ENCODE measurements at places on chromosomes 3 and 15. TPM values are rescaled to one million over a fixed set of nuclear protein-coding genes. Genes with fewer than 3 reads are reported as not detected.

CSPG4 gene
- 0.67 TPM for polyA plus RNA-seq

FBXO40 gene
- not detected for polyA plus RNA-seq

- no peak for DNase-seq
- H3K4me3 ChIP-seq, result no peak overlapping the region
- H3K27ac ChIP-seq, result no peak overlapping the region
- H3K36me3 ChIP-seq, result no peaks in the 10 kb centered on the region
- no peaks in the 10 kb centered on the region for H3K27me3 ChIP-seq
These were observed 244.4 kb downstream of the EDEM1 start for GRCh38 chr3:5431811-5432378.

- H3K36me3 ChIP-seq, result no peaks in the 10 kb centered on the region
- no peak overlapping the region for H3K27ac ChIP-seq
- DNase-seq, result no peak
- no peaks in the 10 kb centered on the region for H3K27me3 ChIP-seq
- H3K4me3 ChIP-seq, result no peak overlapping the region
These were observed 131.7 kb downstream of the ATP8B4 start for GRCh38 chr15:49987198-49987785.

GRCh38 chr3:4831580-4831950 is 147.7 kb upstream of the BHLHE40 start:
- H3K36me3 ChIP-seq, result no peaks in the 10 kb centered on the region
- DNase-seq, result no peak
- peaks cover 36% of the 10 kb centered on the region for H3K4me1 ChIP-seq
- H3K4me3 ChIP-seq, result no peak overlapping the region
- H3K27ac ChIP-seq, result peak overlapping the region; percentile 62

GRCh38 chr3:193982258-193982659 is 153.7 kb upstream of the HES1 start:
- no peak overlapping the region for H3K4me3 ChIP-seq
- H3K4me1 ChIP-seq, result peaks cover 28% of the 10 kb centered on the region
- no peaks in the 10 kb centered on the region for H3K27me3 ChIP-seq
- H3K36me3 ChIP-seq, result no peaks in the 10 kb centered on the region

DNA sequence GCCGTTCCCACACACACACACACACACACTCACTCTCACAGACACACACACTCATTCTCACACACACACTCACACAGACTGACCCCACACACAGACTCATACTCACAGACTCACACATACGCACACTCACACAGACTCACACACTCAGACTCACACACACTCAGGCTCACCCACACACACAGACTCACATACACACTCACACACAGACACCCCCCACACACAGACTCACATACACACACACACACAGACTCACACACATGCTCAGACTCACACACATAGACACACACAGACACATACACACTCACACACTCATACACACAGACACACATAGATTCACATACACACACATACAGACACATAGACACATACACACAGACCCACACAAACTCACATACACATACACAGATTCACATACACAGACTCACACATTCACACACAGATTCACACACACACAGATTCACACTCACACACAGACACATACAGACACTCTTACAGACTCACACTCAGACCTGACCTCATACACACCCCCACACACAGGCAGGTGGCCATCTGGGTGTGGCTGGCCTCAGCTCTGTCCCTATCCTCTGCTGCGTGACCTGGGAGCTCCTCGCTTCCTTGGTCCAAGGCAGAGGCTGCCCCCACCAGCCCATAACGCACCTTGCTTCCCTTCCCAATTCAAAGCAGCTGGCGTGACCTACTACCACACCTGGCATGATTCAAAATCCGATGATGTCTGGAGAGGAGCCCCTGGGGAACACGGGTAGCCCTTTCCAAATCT is 1.9 kb downstream of the C3orf22 start:
- no peak for DNase-seq
- no peak overlapping the region for H3K4me3 ChIP-seq
- no peaks in the 10 kb centered on the region for H3K36me3 ChIP-seq
- no peaks in the 10 kb centered on the region for H3K4me1 ChIP-seq
- H3K27me3 ChIP-seq, result no peaks in the 10 kb centered on the region

- no peak for DNase-seq
- no peaks in the 10 kb centered on the region for H3K36me3 ChIP-seq
- H3K4me3 ChIP-seq, result no peak overlapping the region
- no peak overlapping the region for H3K27ac ChIP-seq
- no peaks in the 10 kb centered on the region for H3K27me3 ChIP-seq
These were observed 44.5 kb downstream of the LIMD1 start for GRCh38 chr3:45639044-45639392.

GRCh38 chr15:52227456-52227855 is 36.3 kb upstream of the GNB5 start:
- H3K4me1 ChIP-seq, result peaks cover 6% of the 10 kb centered on the region
- DNase-seq, result peak; percentile 42
- H3K36me3 ChIP-seq, result no peaks in the 10 kb centered on the region
- no peak overlapping the region for H3K27ac ChIP-seq
- no peak overlapping the region for H3K4me3 ChIP-seq

DNA sequence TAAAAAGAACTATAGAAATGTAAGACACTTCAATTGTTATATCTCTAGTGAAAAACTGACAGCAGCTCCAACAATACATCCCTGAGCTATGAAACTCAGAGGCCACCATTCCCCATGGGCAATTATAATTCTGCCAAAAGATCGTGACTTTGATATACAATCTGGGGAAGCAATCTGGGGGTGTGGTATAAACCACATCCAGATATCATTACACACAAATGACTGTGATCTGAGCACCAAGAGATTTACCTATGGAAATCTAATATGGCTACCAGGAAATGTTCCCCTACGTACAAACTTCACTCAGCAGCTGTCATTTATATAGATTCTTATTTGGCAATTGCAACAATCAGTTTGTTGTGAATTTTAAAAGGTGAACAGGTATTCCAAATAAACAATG is 110.3 kb downstream of the FRMD5 start:
- H3K36me3 ChIP-seq, result no peaks in the 10 kb centered on the region
- peak overlapping the region; percentile 39 for H3K27ac ChIP-seq
- no peaks in the 10 kb centered on the region for H3K27me3 ChIP-seq
- peaks cover 41% of the 10 kb centered on the region for H3K4me1 ChIP-seq
- no peak overlapping the region for H3K4me3 ChIP-seq

All from keratinocyte (primary cell).